A549 treated with Mapracorat at 1 μM for 4 hours (cell line): ENCODE measurements at places on chromosomes 2 and 18. TPM values are rescaled to one million over a fixed set of nuclear protein-coding genes. Genes with fewer than 3 reads are reported as not detected.

FHOD3 gene
- total RNA-seq: 2.2 to 2.8 TPM (median 2.4 TPM) in 5 replicates

DCDC2C gene
- total RNA-seq: 0.24 to 0.57 TPM (median 0.38 TPM) in 3 of 5 replicates, not detected in the others

RBM43 gene
- 2.3 to 3.7 TPM (median 3.3 TPM) in 5 replicates for total RNA-seq

MAL gene
- 0.12 to 0.21 TPM in 2 of 5 replicates, not detected in the others for total RNA-seq

GAL3ST2 gene
- total RNA-seq: 0.15 to 0.42 TPM (median 0.25 TPM) in 5 replicates

ZSWIM2 gene
- total RNA-seq: not detected in 5 replicates

SPAST gene
- 11.3 to 15.3 TPM (median 14.3 TPM) in 5 replicates for total RNA-seq

ELMOD3 gene
- 9.8 to 12.7 TPM (median 11.2 TPM) in 5 replicates for total RNA-seq

ARMC9 gene
- total RNA-seq: 13.8 to 16.1 TPM (median 14.5 TPM) in 5 replicates

ACMSD gene
- not detected in 5 replicates for total RNA-seq

HOXD1 gene
- total RNA-seq: 0.06 to 0.19 TPM (median 0.17 TPM) in 5 replicates

AMER3 gene
- total RNA-seq: not detected in 5 replicates

FASTKD2 gene
- 29.1 to 37.1 TPM (median 33.0 TPM) in 5 replicates for total RNA-seq

PRSS56 gene
- 0.07 to 0.21 TPM (median 0.12 TPM) in 5 replicates for total RNA-seq

RPRD1A gene
- 16.2 to 22.2 TPM (median 20.9 TPM) in 5 replicates for total RNA-seq

SPRED2 gene
- total RNA-seq: 26.9 to 36.0 TPM (median 30.9 TPM) in 5 replicates

NEU4 gene
- total RNA-seq: 0.10 to 0.42 TPM (median 0.21 TPM) in 5 replicates

FARSB gene
- 44.1 to 47.5 TPM (median 44.3 TPM) in 5 replicates for total RNA-seq

MROH2A gene
- 0.12 to 0.26 TPM (median 0.18 TPM) in 4 of 5 replicates, not detected in the other for total RNA-seq

ANKRD53 gene
- 0.11 to 0.30 TPM (median 0.16 TPM) in 3 of 5 replicates, not detected in the others for total RNA-seq

GCG gene
- not detected in 5 replicates for total RNA-seq

TFCP2L1 gene
- total RNA-seq: 14.5 to 18.6 TPM (median 17.4 TPM) in 5 replicates

SPATA3 gene
- total RNA-seq: not detected in 5 replicates

UGT1A10 gene
- 0.06 TPM in 1 of 5 replicates, not detected in the others for total RNA-seq

CLHC1 gene
- total RNA-seq: 1.4 to 3.5 TPM (median 1.9 TPM) in 5 replicates

CFC1 gene
- not detected in 5 replicates for total RNA-seq

CXCR2 gene
- not detected in 5 replicates for total RNA-seq

ALPP gene
- total RNA-seq: 5.1 to 7.2 TPM (median 6.8 TPM) in 5 replicates

MEIS1 gene
- 1.2 to 2.6 TPM (median 1.6 TPM) in 5 replicates for total RNA-seq

ASXL3 gene
- total RNA-seq: not detected in 5 replicates

DIPK1C gene
- total RNA-seq: not detected in 5 replicates

FOXI3 gene
- 0.06 to 0.07 TPM in 2 of 5 replicates, not detected in the others for total RNA-seq

CLEC4F gene
- total RNA-seq: not detected in 5 replicates

L3MBTL4 gene
- total RNA-seq: not detected in 5 replicates

SIX2 gene
- 0.96 to 1.4 TPM (median 1.2 TPM) in 5 replicates for total RNA-seq

OBSL1 gene
- total RNA-seq: 16.0 to 23.3 TPM (median 21.8 TPM) in 5 replicates

SH2D6 gene
- total RNA-seq: 0.56 to 1.8 TPM (median 0.92 TPM) in 5 replicates

CERKL gene
- total RNA-seq: 0.15 to 0.43 TPM (median 0.29 TPM) in 5 replicates

HRH4 gene
- total RNA-seq: not detected in 5 replicates

FBXO41 gene
- total RNA-seq: 4.5 to 6.0 TPM (median 5.2 TPM) in 5 replicates

THSD7B gene
- not detected in 5 replicates for total RNA-seq

GPR155 gene
- 0.10 to 0.36 TPM (median 0.32 TPM) in 5 replicates for total RNA-seq

ALPI gene
- not detected in 5 replicates for total RNA-seq

ITGA4 gene
- total RNA-seq: 1.2 to 2.5 TPM (median 1.8 TPM) in 5 replicates

KLHL30 gene
- total RNA-seq: 0.18 to 0.26 TPM (median 0.24 TPM) in 5 replicates

NFATC1 gene
- 4.5 to 7.1 TPM (median 6.1 TPM) in 5 replicates for total RNA-seq

TLK1 gene
- total RNA-seq: 17.2 to 28.6 TPM (median 23.4 TPM) in 5 replicates

AQP12A gene
- not detected in 5 replicates for total RNA-seq

ABCG8 gene
- not detected in 5 replicates for total RNA-seq

WDR43 gene
- 82.7 to 94.4 TPM (median 85.3 TPM) in 5 replicates for total RNA-seq
